ENCODE measurements at places on chromosomes 2 and 18.

DNA sequence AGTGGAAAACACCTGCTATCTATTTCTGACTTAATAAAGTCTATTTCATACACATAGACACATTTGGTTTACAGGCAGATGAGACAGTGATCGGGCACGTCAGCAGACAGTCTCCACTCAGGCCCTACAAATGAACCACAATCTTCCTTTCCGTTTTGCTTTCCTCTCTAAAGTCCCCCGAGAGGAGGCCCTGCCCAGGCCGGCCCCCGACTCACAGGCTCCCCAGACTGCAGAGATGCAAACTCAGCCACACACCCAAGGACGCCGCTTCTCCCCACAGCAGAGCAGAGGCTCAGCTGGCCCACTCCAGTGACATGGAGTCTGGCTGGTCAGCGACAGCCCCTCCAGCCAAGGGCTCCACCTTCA, 9.3 kb upstream of the MTERF4 start:
- no peak for DNase-seq

GRCh38 chr2:85326406-85327159, 1.2 kb downstream of the TGOLN2 start:
- DNase-seq = no peak

GRCh38 chr2:33343387-33343895, 133.0 kb upstream of the RASGRP3 start:
- DNase-seq = no peak

DNA sequence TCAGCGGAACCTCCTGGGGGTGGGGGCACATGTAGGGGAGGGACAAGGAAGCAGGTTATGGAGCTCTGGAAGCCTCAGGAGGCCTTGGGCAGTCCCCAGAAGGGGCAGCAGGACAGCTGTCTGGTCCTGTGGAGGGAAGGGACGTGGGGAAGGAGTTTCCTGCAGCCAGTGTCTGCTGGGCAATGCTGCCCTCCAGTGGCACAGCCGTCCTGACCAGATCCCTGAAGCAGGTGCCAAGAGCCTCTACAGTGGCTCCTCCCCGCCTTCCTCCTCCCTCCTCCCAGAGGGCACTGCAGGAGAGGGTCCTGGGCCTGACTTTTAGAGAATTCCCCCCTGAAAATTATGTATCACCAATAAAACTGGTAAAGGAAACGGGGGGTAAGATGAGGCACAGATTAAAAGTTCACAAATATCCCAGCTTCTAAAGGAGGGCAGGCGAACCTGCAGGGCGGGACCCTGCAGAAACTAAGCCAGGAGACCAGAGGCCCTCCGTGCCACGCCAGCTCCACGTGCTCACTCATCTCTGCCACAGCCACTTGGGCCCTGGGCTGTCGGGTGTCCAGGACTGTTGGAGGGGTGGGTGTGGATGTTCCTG, 258.5 kb downstream of the TWIST2 start:
- DNase-seq = peak; percentile 22

- DNase-seq = no peak
Observed at GRCh38 chr2:30206461-30207430, 24.6 kb upstream of the LBH start.

DNA sequence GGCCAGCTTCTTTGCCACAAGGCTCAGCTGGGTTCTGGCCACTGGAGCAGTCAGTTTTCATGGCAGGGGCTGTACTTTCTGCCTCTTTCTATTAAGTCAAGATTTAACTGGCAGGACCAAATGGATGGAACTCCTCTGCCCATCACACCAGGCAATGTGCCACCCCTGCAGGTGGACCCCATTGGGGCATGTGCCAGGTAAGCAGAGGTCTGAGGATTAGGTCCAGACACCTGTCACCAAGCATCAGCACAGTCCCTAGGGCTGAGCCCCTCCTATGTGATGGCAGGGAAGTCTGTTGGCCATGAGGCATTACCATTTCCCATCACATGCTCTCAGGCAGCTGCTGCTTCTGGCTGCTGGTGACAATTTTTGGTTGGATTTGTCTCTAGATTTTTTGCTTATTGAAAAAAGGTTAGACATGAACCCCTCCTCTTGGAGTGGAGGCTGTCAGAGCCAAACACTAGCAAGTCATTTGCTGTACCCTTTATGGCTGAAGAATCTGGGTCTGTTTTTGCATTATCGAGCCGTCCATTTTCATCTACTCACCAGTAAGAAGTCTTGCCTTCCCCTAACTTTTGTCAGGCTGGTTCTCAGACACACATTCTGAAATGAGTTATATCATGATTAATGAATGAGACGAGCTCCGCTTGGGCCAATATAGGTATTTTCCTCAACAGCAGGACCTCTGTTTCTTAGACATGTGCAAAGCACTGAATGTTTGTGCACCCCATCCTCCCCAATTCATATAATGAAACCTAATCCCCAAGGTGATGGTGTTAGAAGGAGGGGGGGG, 328.0 kb downstream of the TSN start:
- no peak for DNase-seq

DNA sequence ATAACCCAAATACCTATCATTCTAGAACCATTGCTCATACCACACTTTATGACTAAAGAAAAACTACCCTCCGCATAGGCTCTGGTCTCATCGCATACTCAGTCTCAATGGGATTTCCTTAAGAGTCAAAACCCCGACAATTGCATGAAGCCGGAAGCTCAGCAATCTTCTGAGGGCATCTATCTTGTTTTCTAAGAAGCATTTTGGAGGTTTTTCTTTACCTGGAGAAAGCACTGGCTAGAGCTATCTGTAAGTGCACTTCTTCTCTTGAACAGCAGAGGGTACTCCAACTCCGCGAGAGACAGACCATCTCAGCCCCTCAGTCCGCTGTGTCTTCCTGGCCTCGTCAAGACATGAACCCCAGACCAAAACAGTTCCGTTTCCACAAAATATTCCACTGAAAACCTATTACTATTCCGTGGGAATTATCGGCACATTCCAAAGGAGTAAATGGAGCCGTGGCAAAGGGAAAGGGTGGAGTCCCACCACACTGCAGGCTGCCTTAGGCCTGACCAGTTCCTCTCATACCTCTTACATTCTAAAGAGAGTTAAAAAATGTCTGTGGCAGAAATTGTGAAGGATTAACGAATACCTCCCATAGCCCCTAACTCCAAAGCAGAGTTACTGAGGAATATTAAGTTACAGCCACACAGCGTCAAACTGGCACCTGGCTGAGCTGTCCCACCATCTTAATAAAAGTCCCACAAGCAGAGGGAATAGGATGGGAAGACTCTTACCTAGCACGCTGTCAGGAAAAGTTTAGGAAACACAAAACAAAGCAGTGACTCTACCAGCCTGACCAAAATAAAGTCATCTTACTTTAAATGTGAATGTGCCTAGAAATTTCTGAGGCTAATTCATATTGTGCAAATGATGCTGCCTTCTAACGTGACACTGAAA, 325.6 kb upstream of the VRK2 start:
- peak; percentile 7 for DNase-seq

GRCh38 chr2:194700116-194700515, 956.9 kb upstream of the SLC39A10 start:
- peak; percentile 20 for DNase-seq

DNA sequence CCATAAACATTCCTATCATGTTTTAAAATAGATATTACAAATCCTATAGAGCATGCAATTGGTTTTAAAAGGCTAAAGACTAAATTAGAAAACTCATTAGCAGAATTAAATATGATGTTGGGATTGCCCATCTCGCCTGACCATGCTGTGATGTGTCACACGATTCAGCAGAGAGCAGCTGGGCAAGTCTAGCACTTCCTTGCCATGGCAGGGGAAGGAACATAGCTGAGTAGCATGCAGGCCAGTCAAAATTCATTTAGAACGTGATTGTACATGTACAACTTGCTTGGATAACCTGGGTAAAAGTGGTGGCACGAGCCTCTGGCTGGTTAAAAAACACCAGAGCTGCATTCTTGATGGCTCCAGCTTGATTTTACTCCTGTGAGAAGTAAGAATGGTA, 81.3 kb downstream of the SCN3A start:
- DNase-seq = no peak

DNA sequence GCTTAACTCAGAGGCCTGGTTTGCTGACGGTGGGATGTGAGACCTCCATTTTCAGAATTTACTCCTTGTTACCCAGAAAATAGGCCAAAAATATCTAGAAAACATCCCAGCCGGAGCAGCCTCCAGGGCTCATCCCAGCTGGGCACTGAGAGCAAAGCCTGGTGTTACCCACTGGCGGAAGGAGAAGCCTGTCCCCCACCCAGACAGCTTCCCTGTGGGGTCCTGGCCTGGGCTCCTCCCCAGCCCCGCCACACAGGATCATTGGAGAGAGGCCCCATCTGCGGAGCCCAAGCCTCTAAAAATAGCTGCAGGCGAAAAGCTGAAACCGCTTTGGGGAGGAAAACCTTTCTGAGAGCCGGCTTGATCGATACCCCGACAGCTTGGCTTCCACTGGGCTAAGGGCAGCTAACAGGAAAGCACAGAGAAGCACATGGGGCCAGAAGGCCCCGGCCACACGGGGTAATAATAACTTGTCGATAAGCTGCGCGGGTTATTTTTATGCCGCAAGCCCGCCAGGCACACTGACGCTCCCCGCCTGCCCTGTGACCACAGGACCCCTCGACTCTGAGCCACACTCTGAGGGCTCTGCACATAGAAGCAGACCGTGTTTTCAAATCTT, 26.9 kb upstream of the FAHD2A start:
- no peak for DNase-seq

- DNase-seq = no peak
Observed at GRCh38 chr2:3596901-3597417, 2.0 kb downstream of the COLEC11 start.
